ENCODE measurements at places on chromosomes 2 and 18.

GRCh38 chr2:210299866-210300373, 15.1 kb downstream of the MYL1 start:
- no peak for DNase-seq

DNA sequence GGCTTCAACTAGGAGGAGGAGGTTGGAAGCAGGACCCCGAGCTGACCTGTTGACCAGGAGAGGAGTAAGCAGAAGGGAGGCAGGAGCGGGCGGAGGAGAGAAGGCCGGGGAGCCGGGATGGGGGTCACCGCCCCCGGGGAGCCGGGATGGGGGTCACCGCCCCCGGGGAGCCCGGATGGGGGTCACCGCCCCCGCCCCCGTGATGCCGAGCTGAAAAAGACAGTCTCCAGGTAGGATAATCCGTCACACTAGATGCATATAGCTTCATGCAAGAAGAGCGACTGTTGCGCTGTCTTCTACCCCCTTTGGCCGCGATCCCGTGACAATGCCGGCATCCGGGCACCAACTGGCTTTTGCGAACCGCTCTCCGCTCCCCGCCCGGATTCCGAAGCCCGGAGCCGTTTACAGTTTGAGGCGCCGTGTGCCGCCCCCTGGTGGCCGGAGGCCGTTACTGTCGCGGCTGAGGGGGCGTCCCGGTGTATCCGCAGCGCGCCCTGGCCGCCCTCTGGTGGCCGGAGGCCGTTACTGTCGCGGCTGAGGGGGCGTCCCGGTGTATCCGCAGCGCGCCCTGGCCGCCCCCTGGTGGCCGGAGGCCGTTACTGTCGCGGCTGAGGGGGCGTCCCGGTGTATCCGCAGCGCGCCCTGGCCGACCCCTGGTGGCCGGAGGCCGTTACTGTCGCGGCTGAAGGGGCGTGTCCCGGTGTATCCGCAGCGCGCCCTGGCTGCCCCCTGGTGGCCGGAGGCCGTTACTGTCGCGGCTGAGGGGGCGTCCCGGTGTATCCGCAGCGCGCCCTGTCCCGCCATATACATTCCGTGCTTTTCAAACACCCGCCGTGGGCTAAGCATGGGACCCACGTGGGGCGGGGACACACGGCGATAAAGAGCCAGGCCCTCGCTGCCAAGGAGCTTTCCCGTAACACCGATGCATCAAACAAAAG, 89.6 kb downstream of the ACTR3 start:
- no peak for DNase-seq

DNA sequence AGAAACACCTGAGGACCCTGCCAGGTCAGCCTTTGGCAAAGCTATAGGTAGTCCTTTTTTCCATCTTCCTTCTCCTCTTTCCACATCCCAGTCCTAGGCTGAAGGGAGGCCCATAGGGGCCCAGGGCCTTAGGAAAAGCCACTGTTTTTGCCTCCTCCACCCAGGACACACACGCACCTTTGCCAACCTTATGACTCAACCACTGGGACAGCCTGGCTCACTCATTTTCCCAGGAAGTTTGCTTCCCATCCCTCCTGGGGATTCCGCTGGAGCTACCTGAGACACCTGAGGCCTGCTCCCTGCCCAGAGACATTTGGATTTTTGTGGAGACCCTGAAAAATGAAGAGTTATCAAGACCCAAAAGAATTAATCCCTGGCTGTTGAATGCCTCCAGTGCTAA, 273.4 kb upstream of the SIX2 start:
- no peak for DNase-seq

GRCh38 chr2:38697116-38697840, 31.4 kb downstream of the GALM start:
- no peak for DNase-seq

- DNase-seq = no peak
Observed at GRCh38 chr2:37920570-37920969, 4.5 kb upstream of the RMDN2 start.

DNA sequence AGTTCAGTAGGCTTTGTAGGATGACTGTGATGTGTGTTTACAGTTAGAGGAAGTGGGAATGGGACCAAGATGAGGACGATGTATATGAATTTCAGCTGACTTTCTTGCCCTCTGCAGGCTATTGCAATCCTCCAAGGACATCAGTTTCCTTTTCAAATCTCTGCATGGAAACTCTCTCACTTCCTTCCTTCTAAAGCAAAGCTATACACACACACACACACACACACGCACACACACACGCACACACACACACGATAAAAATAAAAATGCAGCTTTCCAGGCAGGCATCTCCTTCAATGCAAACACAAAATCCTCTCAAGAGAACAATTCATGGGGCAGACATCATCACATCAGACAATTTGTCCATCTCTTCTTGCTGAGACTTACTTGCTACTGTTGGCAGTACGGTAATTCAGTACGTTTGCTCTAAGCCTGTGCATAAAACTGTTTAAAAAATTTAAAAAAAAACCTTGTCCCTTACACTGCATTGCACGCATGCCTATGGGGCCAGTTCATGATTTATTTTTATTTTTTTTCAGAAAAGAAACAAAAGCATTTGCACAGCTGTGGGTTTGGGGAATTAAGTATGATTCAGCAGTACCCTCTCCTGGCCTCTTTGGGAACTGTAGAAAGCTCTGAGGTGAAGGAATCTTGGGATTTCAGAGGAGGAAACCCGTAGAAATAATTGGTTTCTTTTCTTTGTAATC, 27.1 kb upstream of the ICOS start:
- no peak for DNase-seq

- no peak for DNase-seq
Observed at GRCh38 chr2:196314157-196314556, 142.8 kb upstream of the STK17B start.

DNA sequence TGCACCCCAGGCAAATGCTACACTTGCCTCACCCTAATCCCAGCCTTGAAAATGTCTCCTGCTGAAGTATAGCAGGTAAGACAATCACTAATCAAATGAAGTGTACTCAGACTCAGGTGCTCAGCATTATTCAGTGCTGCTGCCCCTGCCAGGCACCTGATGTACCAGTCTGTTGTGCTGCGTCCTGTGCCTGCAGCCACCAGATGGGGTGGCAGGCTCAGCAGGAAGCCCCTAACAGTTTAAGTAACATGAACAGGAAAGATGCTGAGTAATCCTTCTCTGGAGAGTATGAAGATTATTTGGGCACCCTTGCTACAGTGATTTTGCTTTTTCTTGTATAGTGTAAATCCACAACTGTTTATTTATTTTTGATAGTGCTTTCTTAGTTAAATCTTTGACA, 69.1 kb downstream of the TACR1 start:
- no peak for DNase-seq

DNA sequence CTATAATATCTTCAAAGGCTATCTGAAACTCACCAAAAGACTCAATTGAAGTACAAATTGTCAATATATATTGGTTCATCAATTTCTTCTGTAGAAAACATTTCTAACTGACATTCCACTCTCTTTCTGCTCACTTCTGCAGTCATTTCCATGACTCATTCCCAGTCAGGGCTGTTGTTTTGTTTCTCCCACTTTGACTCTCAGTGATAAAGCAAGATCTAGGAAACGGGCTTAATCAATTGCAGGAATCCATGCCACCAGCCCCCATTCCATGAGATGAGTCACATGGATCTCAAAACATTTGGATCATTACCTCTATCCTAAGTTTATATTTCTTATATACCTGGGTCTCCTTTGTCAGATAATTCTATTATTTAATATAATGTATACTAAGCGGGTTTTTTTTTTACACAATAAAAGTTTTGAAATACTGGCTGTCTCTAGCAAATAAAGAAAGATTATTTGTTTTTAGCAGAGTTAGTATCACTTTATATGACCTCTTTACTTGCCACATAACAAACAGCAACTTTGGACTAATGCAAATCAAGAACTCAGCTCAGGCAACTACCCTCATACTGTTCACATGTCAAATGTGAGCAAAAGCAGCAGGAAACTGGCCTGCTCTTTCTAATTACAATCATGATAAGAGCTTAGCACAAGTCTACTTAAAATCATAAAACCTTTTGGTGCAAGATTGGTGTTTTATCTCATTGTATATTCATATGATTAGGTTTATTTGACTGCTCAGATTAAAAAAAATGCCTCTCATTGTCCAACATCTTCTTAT, 251.1 kb upstream of the PIK3C3 start:
- no peak for DNase-seq

- DNase-seq = no peak
Observed at GRCh38 chr2:190668892-190669291, 20.0 kb downstream of the NAB1 start.

GRCh38 chr2:111686994-111687393, 197.0 kb downstream of the ANAPC1 start:
- peak; percentile 31 for DNase-seq

DNA sequence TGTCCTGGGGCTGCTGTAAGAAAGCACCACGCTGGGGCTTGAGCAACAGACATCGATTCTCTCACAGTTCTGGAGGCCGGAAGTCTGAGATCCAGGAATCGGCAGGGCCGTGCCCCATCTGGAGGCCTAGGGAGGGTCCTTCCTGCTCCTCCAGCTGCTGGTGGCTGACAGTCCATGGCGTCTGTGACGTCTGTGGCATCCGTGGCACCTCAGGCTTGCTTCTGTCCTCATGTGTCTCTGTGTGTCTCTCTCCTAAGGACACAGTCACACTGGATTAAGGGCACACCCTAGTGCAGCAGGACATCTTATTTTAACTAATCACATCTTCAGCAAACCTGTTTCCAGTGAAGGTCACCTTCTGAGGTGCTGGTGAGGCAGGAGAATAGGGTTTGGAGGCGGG, 32.6 kb upstream of the KCNF1 start:
- DNase-seq = no peak

DNA sequence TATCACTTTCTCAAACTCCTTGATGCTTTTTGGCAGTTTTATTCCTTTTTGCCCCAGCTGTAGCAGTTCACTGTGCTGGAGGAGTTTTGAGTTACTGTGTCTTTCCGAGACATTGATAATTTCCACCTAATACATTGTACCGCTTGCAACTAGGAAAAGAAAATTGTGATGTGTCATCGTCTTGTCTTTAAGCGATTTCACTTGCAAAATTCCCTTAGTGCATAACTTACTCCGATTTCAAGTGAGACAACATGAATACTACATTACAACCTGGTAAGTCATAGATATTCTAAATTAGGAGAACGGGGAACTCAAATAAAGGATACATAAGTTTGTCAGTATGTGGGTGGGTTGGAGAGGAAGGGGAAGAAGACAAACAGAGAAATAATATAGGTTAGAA, 340.5 kb upstream of the KYNU start:
- DNase-seq = no peak
